ENCODE measurements at places on chromosomes 16 and 17.

DNA sequence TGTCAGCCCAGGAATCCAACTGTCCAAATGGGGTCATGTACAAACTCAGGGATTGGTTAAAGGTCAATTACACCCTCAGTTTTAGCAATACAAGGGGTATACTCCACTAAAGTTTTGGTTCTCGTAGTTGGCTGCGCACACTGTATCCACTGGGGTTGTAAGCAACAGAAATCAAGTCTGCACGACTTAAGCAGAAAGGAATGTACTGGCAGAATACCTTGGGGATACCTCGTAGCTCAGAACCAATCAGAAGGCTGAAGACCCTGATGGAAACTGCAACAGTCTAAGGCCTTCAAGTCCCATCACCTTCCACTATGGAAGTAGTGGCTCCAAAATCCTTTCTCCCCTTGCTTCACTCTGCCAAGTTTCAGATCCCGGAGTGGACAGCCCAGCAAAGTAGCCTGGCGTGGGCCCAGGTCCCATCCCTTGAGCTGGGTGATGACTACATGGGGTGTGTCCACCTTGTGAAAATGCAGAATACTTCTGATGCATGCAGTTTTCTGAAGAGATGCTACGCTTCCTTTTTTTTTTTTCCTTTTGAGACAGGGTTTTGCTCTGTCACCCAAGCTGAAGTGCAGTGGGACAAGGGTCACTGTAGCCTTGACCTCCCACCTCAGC is 21.1 kb upstream of the RPH3AL start:
- DNase-seq = no peak

GRCh38 chr17:81401723-81402529 is 6.7 kb downstream of the BAHCC1 start:
- DNase-seq = no peak

DNA sequence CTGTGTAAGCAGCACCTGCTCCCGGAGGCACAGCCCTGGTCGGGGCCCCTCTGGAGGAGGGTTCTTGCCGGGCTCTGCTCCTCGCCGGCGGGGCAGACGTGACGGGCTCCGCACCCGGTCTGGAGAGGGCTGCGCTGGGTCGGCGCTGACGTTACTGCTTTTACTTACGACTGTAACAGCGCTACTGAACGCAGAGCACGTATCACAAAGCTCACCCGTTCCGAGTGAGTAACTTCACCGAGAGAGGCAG is 1.3 kb upstream of the RAB40C start:
- DNase-seq = peak; percentile 7

- no peak for DNase-seq
Measured at GRCh38 chr16:85463672-85464382, 149.3 kb upstream of the GSE1 start.

DNA sequence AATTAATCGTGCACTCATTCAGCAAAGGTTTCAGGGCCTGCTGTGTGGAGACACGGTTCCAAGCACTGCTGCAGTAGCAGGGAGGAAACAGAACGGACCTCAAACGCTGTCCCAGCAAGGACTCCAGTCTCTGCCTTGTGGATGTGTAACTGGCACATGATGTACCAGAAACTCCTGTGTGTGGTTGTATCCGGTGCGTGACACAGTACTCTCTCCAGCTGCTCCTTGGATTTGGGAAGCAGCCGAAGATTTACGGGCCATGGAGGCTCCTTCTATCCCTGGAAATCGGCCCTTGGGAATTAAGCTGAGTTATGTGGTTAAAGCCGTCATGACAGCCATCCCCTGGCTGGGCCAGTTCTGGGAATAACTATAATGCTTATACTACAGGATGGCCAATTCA is 8.5 kb upstream of the ANKRD11 start:
- no peak for DNase-seq

DNA sequence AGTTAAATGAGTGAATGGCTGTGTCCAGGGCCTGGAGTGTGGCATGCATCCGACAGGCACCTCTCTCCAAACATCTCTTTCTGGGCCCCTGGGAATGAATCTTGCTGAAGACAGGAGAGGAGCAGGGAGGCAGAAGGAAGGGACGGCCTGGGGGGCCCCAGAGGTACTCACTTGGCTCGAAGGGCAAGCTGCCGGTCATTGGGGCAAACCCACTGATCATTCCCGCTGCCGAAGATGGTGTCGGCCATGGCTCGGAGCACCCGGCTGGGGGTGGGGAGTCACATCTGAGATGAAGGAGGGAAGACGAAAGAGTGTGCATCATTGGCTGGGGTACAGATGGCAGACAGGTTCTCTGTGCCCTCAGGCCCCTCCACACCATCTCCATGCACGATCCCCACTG is 25.3 kb downstream of the RPH3AL start:
- DNase-seq = no peak

GRCh38 chr17:72613806-72614292 is 478.6 kb downstream of the SLC39A11 start:
- no peak for DNase-seq

- DNase-seq = peak; percentile 63
Measured at GRCh38 chr16:67198238-67198734, 645 bp upstream of the ELMO3 start.

DNA sequence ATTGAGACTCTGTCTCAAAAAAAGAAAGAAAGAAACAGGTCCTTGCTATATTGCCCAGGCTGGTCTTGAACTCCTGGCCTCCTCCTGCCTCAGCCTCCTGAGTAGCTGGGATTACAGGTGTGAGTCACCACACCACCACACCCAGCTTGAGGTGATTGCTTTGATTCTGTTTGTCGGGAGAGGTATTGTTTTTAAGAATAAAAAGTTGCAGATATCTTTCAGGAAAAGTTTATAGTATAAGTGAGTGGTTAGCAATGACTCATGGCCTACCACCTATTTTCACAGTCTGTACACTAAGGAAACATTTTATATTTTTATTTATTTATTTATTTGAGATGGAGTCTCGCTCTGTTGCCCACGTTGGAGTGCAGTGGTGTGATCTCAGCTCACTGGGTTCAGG is 45.0 kb downstream of the RHOT1 start:
- no peak for DNase-seq

DNA sequence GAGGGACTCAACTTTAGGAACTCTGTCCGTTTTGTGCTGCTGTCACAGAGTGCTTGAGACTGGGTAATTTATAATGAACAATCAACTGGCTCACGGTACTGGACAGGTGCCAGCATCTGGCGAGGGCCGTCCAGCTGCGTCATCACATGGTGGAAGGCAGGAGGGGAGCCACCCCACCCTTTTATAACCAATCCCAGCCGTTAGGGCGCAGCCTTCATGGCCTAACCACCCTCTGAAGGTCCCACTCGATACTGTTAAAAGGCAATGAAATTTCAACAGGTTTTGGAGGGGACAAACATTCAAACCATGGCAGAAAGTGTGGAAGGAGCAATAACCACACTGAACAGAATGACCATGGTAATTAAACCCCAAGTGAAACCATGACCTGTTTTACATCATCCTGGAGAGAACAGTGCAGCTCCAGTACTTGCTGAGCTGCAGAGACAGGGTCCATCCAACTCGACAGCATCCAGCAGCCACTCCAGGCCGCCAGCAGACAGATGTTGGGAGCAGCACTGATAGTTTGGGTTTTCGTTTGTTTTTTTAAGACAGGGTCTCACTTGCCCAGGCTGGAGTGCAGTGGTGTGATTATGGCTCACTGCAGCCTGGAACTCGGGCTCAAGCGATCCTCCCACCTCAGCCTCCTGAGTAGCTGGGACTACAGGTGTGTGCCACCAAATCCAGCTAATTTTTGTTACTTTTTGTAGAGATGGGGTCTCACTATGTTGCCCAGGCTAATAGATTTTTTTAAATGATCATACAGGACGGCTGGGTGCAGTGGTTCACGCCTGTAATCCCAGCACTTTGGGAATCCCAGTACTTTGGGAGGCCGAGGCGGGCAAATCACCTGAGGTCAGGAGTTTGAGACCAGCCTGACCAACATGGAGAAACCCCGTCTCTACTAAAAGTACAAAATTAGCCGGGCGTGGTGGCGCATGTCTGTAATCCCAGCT is 11.0 kb downstream of the CHMP6 start:
- DNase-seq = peak; percentile 85

- DNase-seq = no peak
Measured at GRCh38 chr16:61581417-61582046, 454.7 kb downstream of the CDH8 start.

DNA sequence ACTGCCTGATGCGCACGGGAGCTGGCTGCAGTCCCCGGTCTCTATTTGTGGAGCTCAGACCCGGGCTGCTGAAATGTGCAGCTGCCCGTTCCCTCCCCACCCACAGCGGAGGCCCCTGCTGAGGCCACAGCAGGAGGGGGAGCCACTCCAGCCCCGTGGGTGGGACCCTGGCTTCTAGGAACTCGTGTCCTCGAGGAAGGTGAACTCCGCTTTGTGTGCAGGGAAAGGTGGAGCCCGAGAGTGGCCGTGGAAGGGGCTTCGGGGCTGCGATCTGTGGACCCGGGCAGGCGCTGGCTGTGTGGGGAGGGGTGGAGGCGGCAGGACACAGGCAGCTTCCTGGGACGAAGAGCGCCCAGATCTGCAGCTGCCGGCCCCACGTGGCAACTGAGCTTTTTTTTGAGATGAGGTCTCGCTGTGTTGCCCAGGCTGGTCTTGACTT is 2.9 kb downstream of the CCDC154 start:
- DNase-seq = no peak

GRCh38 chr16:23554536-23554935 is 2.6 kb downstream of the EARS2 start:
- DNase-seq = no peak

DNA sequence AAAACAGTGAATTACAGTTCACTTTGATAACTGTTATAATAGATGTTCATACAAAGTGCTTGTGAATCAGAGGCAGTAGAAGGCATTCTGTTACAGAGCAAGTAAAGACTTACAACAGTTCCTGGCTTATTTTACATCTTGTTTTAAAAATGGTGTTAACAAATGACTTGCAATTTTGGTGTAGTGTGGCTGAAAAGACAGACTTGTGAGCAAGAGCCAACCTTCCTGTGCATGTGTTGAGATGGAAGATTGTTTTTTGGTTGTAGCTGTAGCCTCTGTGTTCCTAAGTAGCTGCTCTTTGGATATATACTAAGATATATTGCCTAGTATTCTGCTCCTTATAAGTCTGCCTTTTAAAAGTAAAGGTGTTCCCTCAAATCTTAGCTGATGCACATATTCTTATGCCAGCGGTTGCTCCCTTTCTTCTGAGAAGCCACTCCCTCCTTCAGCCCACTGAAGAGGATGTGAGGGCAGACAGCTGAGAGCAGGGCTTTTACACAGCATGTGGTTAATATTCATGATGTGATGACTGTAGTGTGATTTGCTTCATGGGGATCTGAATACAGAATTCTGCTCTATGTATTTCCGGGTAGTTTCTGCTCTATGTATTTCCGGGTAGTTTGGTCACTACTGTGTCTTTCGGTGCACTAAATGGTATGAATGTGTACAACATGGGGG is 182.3 kb downstream of the PHKB start:
- no peak for DNase-seq

GRCh38 chr16:16019488-16019887 is 70.1 kb downstream of the ABCC1 start:
- no peak for DNase-seq

DNA sequence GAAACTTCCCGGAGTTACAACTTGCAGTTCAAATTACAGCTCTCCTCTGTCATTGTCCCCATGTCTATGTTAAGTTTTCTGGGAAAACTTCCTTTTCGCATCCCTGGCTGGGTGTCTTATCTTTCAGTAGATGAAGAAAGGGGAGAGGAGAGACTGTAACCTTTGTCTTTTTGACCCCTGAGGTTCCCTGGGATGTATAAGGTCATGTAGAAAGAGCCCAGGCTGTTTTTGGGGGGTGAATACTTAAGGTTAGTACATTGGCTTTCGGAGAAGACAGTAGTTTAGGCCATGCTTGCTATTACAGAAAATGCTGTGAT is 31.1 kb downstream of the HS3ST3B1 start:
- no peak for DNase-seq

- DNase-seq = no peak
Measured at GRCh38 chr16:13039526-13039925, 138.1 kb downstream of the SHISA9 start.

- peak; percentile 43 for DNase-seq
Measured at GRCh38 chr17:50608700-50609379, 25.8 kb upstream of the ABCC3 start.

- DNase-seq = no peak
Measured at GRCh38 chr16:66150698-66151482, 215.6 kb upstream of the CDH5 start.

GRCh38 chr17:16269658-16270057 is 52.6 kb downstream of the PIGL start:
- DNase-seq = no peak

- DNase-seq = no peak
Measured at GRCh38 chr17:76032073-76032779, 5.1 kb upstream of the EVPL start.

- DNase-seq = no peak
Measured at GRCh38 chr17:76672270-76672851, 28.8 kb upstream of the ST6GALNAC1 start.

DNA sequence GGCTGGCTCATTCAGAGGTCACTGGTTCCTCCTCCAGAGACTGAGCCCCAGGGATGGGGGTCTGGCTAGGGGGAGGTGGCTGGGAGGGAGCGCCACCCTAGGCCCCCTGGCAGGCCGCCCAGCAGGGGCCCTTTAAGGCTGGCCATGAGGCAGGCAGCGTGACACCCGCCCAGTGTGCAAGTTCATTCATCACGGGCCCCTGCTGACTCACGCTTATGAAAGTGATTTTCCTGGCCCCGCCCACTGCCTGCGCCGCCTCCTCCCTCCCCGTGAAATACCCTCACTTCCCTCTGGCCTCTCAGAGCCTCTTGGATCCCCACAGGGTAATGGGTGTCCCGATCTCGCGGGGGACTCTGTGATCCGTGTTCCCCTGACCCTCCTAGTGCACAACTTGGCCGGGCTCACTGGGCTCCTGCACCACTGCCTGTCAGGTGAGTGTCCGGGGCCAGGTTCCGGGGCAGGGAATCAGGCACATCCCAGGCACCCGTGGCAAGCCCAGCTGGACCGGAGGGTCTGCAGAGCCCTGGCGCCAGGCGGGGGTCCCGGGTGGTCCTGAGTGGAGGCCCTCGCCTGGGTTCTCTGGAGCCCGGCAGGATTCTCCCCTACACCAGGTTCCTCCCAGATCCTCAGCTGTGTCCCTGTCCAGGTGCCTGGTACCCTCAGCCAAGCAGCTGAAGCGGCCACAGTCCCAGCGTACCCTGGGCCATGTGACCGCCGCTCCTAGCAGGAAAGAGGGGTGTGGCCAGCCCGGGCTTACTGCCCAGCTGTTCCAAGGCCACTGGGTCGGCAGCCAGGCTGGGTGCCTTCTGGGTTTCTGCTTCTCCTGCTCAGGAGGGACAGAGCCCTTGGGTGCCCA is at the start of gene OSGIN1:
TSS of gene OSGIN1 (plus strand) at position 301 of the 856 bp plus-strand sequence. CDS start 4,432 bp downstream, outside the sequence.
- DNase-seq = peak; percentile 56

GRCh38 chr16:66081775-66082366 is 284.6 kb upstream of the CDH5 start:
- DNase-seq = no peak

- DNase-seq = no peak
Measured at GRCh38 chr16:25024900-25025299, 9.7 kb upstream of the ARHGAP17 start.
